Panc1 (cell line): ENCODE measurements at places on chromosomes 1 and 21.
A peak's percentile ranks its signal among the peaks of the same experiment; 100 is the strongest.

DNA sequence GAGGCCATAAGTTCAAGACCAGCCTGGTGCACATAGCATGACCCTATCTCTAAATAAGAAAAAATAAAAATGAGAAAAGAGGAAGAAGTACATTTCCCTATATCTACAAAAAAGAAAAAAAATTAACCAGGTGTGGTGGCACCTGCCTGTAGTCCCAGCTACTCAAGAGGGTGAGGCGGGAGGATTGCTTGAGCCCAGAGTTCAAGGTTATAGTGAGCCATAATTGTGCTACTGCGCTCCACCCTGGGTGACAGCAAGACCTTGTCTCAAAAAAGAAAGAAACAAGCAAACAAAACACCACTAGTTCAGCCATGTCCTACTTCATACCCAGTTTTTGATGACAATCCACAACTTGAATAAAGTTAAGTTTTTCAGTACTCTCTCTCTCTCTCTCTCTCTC is 30.7 kb upstream of the TDRD10 start:
- no peak for DNase-seq
- H3K27ac ChIP-seq = no peak overlapping the region
- no peaks in the 10 kb centered on the region for H3K4me1 ChIP-seq
- no peaks in the 10 kb centered on the region for H3K36me3 ChIP-seq
- H3K4me3 ChIP-seq = no peak overlapping the region

- no peak overlapping the region for H3K4me3 ChIP-seq
- no peak for DNase-seq
Measured at GRCh38 chr21:37783016-37783415, 133.2 kb downstream of the KCNJ6 start.

- no peak for DNase-seq
- no peaks in the 10 kb centered on the region; the same call in 1 of the 2 replicates for H3K27me3 ChIP-seq
- no peaks in the 10 kb centered on the region for H3K4me1 ChIP-seq
- no peak overlapping the region for H3K4me3 ChIP-seq
- no peaks in the 10 kb centered on the region for H3K36me3 ChIP-seq
- H3K27ac ChIP-seq = no peak overlapping the region
Measured at GRCh38 chr1:46812065-46812963, 13.5 kb downstream of the CYP4B1 start.

GRCh38 chr1:221449801-221450470 is 292.0 kb downstream of the DUSP10 start:
- no peak overlapping the region for H3K4me3 ChIP-seq
- H3K27me3 ChIP-seq = no peaks in the 10 kb centered on the region
- DNase-seq = no peak
- no peaks in the 10 kb centered on the region for H3K4me1 ChIP-seq
- no peaks in the 10 kb centered on the region for H3K36me3 ChIP-seq

GRCh38 chr1:174032671-174033222 is 10.6 kb upstream of the RC3H1 start:
- H3K4me1 ChIP-seq = no peaks in the 10 kb centered on the region
- no peak overlapping the region for H3K4me3 ChIP-seq
- no peaks in the 10 kb centered on the region for H3K27me3 ChIP-seq
- no peaks in the 10 kb centered on the region for H3K36me3 ChIP-seq
- DNase-seq = no peak

DNA sequence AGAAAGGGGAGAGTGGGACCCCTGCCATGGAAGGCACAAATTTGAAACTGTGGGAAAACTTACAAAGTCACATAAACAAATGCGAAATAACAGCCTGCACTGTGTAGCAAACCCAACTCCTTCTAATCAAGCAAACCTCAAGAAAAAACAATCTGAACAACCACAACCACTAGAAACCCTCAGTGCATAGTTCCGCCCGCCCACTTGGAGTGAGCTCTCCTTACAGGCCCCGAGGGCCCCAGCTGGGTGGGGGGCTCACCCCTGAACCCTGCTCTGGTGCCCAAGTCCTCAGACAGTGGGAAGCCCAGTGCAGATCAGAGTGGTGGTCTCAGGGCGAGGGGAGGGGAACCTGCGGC is 931 bp upstream of the MXRA8 start:
- peak overlapping the region; percentile 93 for H3K27ac ChIP-seq
- no peak overlapping the region for H3K4me3 ChIP-seq
- H3K36me3 ChIP-seq = no peaks in the 10 kb centered on the region
- no peaks in the 10 kb centered on the region for H3K27me3 ChIP-seq

DNA sequence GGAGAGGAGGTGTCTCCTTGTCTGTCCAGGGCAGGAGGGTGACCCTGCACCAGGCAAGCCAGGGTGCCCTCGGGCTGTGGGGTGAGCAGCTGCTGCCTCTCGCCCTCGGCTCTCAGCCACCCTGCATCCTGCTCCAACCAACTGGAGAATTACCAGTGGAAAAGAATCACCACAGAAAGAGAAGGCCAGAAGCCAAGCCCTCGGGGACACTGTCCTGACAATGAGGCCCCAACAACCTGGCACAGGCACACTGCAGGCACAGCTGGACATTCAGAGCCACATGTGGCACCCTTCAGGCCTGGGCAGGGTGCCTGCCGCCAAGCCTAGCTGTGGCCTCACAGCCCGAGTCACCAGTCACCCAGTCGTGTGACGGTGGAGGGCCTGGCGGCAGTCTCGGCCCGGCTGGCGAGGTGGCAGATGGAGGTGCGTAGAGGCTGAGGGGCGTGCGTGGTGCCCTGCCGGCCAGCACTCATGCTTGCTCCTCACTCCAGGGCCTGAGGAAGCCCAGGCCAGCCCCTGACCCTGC is 12.0 kb downstream of the MEGF6 start:
- no peak for DNase-seq
- H3K27ac ChIP-seq = no peak overlapping the region
- no peak overlapping the region for H3K4me3 ChIP-seq
- H3K36me3 ChIP-seq = no peaks in the 10 kb centered on the region
- H3K27me3 ChIP-seq = no peaks in the 10 kb centered on the region

- no peaks in the 10 kb centered on the region for H3K36me3 ChIP-seq
- no peak overlapping the region for H3K4me3 ChIP-seq
- H3K27me3 ChIP-seq = no peaks in the 10 kb centered on the region
- no peaks in the 10 kb centered on the region for H3K4me1 ChIP-seq
Measured at GRCh38 chr1:237249120-237249519, 207.1 kb downstream of the RYR2 start.

GRCh38 chr1:44312399-44313196 is 42.5 kb downstream of the ERI3 start:
- H3K27me3 ChIP-seq = no peaks in the 10 kb centered on the region
- no peak for DNase-seq
- no peak overlapping the region for H3K4me3 ChIP-seq
- peaks cover 5% of the 10 kb centered on the region; the same call in 1 of the 2 replicates for H3K36me3 ChIP-seq

- peaks cover 6% of the 10 kb centered on the region for H3K27me3 ChIP-seq
Measured at GRCh38 chr1:36909946-36910725, 124.2 kb downstream of the GRIK3 start.

- H3K36me3 ChIP-seq = no peaks in the 10 kb centered on the region
- peaks cover 42% of the 10 kb centered on the region for H3K27me3 ChIP-seq
- H3K4me1 ChIP-seq = peaks cover 6% of the 10 kb centered on the region; the same call in 1 of the 2 replicates
- H3K4me3 ChIP-seq = peak within 1 kb of the TSS; percentile 32
- DNase-seq = no peak
Measured at GRCh38 chr1:216723274-216723780, at the start of gene ESRRG. ESRRG (minus strand) TSS chr1:216723429; CDS start chr1:216723299, 130 bp downstream.

GRCh38 chr1:32159189-32159588 is 20.3 kb upstream of the TXLNA start:
- peaks cover 33% of the 10 kb centered on the region for H3K36me3 ChIP-seq
- H3K27ac ChIP-seq = no peak overlapping the region
- H3K4me3 ChIP-seq = no peak overlapping the region
- no peak for DNase-seq

DNA sequence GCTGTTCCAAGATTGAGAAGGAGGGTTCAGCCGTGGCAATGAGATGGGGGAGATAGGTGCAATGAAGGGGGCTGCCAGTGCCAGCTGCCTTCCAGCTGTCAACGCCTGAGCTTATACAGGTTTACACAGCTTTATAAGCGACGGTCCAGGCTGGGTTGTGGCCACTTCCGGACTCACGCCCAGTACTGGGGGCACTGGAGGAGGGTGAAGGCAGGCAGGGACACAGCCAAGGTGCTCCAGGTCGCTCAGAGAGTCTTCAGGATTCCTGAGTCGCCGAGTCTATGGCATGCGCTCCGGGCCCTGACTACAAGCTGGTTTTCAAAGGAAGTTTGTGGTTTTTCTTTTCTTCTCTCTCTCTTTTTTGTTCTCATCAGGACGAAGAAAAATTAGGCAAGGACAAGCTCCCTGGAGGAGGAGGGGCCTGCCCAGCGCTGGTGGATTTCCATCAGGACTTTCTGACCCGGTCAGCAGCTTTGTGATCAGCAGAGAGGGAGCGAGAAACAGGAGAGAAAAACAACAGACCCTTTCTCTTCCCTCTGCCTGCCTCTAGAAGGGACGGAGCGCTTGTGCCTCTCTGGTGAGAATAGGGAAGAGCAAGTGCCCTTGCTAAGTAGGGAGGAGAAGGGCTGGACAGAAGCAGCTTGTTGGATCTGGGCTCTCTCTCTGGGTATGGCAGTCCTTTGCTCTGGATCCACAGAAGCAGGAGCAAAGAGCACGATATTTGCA is at the start of gene MINDY1:
TSS of gene MINDY1 (minus strand) at position 576 of the 726 bp plus-strand sequence. CDS start 4,285 bp downstream, outside the sequence.
- no peaks in the 10 kb centered on the region for H3K36me3 ChIP-seq
- H3K27ac ChIP-seq = peak within 1 kb of the TSS; percentile 90
- H3K4me1 ChIP-seq = peaks cover 7% of the 10 kb centered on the region
- no peak for DNase-seq

- DNase-seq = no peak
- H3K27ac ChIP-seq = peak overlapping the region; percentile 80
- H3K4me3 ChIP-seq = peak overlapping the region; percentile 80
- no peaks in the 10 kb centered on the region for H3K27me3 ChIP-seq
- H3K36me3 ChIP-seq = no peaks in the 10 kb centered on the region; the same call in 1 of the 2 replicates
Measured at GRCh38 chr1:44355582-44356305, 687 bp upstream of the ERI3 start.

- H3K36me3 ChIP-seq = no peaks in the 10 kb centered on the region
- DNase-seq = no peak
- no peaks in the 10 kb centered on the region for H3K4me1 ChIP-seq
- H3K4me3 ChIP-seq = no peak overlapping the region
- H3K27ac ChIP-seq = no peak overlapping the region
- H3K27me3 ChIP-seq = no peaks in the 10 kb centered on the region
Measured at GRCh38 chr1:91427741-91428140, 23.1 kb upstream of the HFM1 start.

DNA sequence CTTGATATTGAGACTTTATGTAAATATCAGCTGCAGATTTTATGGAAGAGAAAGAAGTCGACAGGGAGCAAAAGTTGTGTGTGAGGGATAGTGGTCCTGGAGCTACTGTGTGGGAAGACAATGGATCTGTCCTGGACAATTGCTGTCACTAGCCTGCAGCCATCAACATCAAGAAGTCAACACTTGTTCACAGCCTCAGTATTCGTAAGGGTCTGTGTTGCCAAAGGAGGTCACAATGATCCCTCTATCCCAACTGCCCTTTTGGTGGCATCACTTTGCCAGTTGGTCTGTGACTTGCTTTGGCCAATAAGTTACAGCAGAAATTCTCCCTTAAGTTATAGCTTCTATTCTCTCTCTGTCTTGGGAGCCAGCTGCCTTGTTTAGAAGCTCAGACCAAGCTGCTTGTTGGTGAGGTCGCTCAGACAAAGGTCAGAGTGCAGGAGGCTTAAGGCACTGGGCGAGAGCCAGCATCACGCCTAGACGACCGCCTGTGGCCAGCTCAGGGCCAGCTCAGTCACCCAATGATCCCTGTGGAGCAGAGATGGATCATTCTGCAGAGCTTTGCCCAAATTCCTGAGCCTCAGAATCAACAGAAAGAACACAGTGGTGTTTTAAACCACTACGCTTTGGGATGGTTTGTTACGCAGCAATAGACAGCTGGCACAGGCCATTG is 134.9 kb downstream of the RHOU start:
- H3K4me3 ChIP-seq = no peak overlapping the region
- peaks cover 37% of the 10 kb centered on the region for H3K4me1 ChIP-seq
- no peaks in the 10 kb centered on the region for H3K27me3 ChIP-seq
- H3K27ac ChIP-seq = peak overlapping the region; percentile 6; the same call in 1 of the 2 replicates
- H3K36me3 ChIP-seq = no peaks in the 10 kb centered on the region

DNA sequence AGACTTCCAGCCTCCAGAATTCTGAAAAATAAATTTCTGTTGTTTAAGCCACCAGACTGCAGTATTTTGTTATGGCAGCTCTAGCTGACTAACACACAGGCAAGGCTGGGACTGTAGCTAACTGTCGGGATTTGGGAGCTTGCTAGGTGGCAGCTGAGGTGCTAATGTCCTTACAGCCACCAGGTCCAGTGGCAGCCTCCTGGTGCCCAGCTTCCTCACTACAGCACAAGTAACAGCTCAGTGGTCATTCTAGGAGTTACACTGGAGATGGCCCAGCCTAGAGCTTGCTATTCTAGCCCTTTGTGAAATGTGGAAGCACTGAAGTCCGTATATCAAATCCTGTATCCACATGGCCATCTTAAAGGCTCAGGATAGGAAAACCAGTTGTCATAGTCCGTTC is 4.3 kb upstream of the C1orf115 start:
- H3K4me3 ChIP-seq = no peak overlapping the region
- H3K27me3 ChIP-seq = no peaks in the 10 kb centered on the region; the same call in 1 of the 2 replicates
- H3K36me3 ChIP-seq = no peaks in the 10 kb centered on the region; the same call in 1 of the 2 replicates
- no peak overlapping the region for H3K27ac ChIP-seq
- DNase-seq = no peak
- H3K4me1 ChIP-seq = peaks cover 2% of the 10 kb centered on the region; the same call in 1 of the 2 replicates

DNA sequence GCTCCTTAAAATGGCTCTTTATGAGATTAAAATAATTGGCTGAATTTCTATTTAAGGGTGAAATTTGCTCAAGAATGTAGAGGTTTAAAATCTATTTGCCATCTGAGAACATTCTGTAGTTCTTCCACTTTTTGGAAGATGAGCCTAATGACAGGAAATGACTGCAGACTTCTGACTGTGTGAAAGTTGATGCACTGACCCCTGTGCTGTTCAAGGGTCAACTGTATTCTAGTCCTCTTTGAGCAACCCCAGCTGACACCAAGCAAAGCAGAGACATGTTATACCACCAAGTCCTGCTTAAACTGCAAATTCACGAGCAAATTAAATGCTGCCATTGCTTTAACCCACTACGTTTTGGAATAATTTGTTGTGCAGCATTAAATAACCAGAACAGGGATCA is 26.6 kb downstream of the DDAH1 start:
- no peak for DNase-seq
- no peak overlapping the region for H3K27ac ChIP-seq
- H3K36me3 ChIP-seq = no peaks in the 10 kb centered on the region
- no peaks in the 10 kb centered on the region for H3K27me3 ChIP-seq

DNA sequence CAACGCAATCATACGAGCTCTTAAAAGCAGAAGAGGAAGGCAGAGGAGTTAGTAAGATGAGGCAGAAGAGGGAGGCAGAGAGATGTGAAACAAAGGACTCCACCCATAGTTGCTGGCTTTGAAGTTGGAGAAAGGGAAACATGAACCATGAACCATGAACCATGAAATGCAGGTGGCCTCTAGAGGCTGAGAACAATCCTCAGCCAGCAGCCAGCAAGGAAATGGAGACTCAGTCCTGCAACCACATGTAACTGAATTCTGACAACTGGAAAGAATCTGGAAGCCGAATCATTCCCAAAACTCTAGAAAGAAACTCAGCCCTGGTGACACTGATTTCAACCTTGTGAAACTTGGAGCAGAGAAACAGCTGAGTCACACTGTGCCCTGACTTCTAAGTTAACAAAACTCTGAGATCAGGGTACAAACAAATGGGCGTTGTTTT is 10.1 kb downstream of the DIPK1A start:
- no peak for DNase-seq
- H3K4me1 ChIP-seq = no peaks in the 10 kb centered on the region
- no peaks in the 10 kb centered on the region for H3K36me3 ChIP-seq

GRCh38 chr21:25895565-25896205 is 160.9 kb downstream of the GABPA start:
- no peaks in the 10 kb centered on the region for H3K4me1 ChIP-seq
- peaks cover 19% of the 10 kb centered on the region for H3K36me3 ChIP-seq
- no peak for DNase-seq
- no peak overlapping the region for H3K4me3 ChIP-seq
- no peaks in the 10 kb centered on the region for H3K27me3 ChIP-seq
- H3K27ac ChIP-seq = no peak overlapping the region
